ENCODE measurements at places on chromosomes 2 and 18.

DNA sequence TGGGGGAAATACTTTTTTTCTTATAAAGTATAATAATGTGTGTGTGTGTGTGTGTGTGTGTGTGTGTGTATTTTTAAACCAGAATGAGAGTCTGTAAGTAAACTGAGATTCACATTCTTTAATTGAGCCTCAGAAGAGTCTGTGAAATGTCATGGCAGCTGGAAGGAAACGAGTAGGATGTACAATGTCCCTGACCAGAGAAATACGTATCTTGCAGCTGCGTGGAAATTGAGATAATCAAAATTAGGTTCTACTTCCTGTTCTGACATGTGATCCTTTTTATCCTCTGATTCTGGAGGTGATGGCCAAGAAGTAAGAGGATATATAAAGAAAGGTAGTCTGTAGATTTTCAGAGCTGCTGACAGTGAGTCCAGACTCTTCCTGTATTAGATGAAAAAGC, 50.0 kb downstream of the SH3RF3 start:
- DNase-seq, result no peak

DNA sequence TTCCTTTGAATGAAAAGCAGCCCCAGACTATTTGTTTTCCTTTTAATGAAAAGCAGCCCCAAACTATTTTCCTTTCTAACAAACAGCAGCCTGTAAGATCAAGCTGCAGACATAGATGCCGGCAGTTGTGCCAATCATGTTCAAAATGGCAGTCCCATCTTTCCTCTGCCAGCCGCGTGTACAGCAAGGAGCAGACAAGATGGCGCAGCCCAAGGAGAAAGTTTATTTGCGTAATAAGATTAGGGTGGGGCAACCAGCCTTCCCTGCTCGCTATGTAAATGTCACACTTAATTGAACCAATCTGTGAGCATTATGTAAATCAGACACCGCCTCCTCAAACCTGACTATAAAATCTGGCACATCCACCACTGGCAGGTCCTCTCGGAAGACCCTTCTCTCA, 226.0 kb downstream of the TGIF1 start:
- no peak for DNase-seq

GRCh38 chr18:44061438-44061837, 619.2 kb upstream of the SETBP1 start:
- DNase-seq, result no peak

DNA sequence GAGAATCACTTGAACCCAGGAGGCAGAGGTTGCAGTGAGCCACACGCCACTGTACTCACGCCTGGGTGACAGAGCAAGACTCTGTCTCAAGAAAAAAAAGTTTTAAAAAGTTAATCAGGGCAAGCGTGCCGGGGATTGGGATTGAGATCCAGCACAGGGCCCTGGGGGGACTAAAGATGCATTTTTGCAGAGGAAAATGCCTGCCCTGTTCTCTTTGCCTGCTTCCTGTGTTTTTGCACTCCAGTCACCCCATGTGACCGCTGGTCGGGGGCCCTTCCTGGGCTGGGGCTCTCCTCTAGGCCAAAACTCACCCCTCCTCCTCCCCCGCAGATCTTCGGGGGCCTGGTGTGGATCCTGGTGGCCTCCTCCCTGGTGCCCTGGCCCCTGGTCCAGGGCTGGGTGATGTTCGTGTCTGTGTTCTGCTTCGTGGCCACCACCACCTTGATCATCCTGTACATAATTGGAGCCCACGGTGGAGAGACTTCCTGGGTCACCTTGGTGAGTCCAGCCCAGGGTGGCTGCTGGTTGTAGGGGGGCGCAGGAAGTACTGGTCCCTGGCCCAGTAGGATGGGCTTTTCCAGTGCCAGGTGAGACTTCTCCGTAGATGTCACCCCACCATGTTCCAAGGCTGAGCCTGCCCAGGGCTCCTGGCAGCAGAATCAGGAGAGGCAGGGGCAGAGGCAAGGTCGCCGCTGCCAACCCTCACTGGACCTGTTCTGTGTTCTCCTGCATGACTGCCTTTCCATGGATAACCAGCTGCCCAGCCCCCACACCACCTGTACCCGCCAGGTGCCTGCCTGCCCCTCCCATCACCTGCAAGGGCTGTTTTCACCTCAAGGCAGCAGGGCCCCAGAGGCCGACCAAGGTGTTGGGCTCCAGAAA, 22.4 kb downstream of the MAL start:
- no peak for DNase-seq

- DNase-seq, result peak; percentile 42
Observed at GRCh38 chr2:104872866-104873688, 19.2 kb downstream of the POU3F3 start.

DNA sequence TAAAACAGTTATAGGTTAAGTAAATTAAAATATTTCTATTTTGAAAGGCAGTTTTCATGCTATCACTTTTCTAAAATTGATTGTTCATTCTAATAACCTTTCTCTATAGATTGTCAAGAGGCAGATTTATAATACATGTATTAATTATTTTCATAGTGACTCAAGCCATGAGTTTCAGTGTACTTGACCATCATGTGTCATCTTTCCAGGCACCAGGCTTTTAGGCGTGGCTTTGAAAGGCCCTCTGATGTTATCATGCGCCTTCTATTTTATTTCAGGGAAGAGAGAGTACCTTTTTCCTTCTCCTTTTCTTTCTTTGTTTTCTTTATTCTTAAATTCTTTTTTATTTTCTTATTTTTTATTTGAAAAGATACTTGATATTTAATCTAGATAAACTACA, 128.3 kb upstream of the ETAA1 start:
- DNase-seq, result no peak

GRCh38 chr2:131010566-131010965, 82.7 kb downstream of the FAM168B start:
- DNase-seq, result no peak

GRCh38 chr2:73078457-73079411, 7.2 kb upstream of the SFXN5 start:
- DNase-seq, result no peak

DNA sequence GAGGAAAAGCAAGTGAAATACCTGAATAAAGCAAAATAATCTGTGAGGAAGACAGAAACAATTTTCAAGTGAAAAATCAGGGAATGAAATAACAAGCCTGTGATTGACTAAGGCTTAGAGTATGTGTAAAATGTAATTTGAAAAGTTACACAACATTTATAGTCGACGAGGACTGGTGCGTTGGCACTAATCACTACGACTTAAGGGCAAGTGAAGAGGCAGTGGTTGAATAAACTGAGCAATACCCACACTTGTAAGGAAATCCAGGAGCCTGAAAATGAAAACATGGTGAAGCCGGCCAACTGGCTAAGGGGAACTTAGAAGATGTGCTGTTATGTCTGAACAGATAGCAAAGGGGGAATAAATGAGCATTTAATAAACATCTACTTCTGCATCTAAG, 13.4 kb downstream of the DOK1 start:
- no peak for DNase-seq

- no peak for DNase-seq
Observed at GRCh38 chr18:51279367-51279984, 82.0 kb upstream of the MEX3C start.

- DNase-seq, result peak; percentile 28
Observed at GRCh38 chr18:25650201-25650941, 298.4 kb upstream of the ZNF521 start.

- no peak for DNase-seq
Observed at GRCh38 chr2:165898381-165898780, 55.2 kb downstream of the TTC21B start.

- no peak for DNase-seq
Observed at GRCh38 chr18:24055878-24056277, 41.3 kb downstream of the TTC39C start.

- no peak for DNase-seq
Observed at GRCh38 chr2:188952901-188953300, 21.3 kb upstream of the COL3A1 start.

DNA sequence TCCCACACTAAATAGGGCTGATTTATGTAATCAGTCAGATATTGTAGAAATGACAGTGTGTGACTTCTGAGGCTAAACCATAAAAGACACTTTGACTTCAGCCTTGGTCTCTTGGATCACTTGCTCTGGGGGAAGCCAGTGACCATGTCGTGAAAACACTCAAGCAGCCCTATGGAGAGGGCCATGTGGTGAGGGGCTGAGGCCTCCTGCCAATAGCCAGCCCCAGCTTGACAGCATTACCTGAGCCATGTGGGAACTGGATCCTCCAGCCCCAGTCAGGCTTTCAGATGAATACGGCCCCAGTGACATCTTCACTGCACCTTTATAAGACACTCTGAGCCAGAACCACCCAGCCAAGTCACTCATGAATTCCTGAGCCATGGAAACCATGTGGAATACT, 20.8 kb downstream of the TNS1 start:
- no peak for DNase-seq

GRCh38 chr18:8754995-8755960, 49.9 kb downstream of the MTCL1 start:
- DNase-seq, result no peak

DNA sequence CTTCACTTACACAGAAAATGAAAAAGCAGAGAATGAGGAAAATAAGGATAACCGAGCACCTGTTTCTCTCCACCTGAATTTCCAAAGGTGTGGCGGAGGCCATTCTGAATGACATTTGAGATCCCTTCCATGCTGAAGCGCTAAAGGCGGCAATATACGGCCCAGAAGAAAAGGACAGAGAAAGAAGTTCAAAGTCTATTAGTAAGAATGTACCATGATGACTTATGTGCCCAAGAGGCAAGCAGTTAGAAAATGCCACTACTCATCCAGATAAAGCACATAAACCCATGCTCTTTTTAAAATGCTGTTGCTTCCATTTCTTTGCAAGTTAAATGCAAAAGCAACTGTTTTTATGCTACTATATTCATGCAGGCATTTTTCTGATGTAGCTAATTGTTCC, 37.2 kb downstream of the FEZ2 start:
- DNase-seq, result no peak

DNA sequence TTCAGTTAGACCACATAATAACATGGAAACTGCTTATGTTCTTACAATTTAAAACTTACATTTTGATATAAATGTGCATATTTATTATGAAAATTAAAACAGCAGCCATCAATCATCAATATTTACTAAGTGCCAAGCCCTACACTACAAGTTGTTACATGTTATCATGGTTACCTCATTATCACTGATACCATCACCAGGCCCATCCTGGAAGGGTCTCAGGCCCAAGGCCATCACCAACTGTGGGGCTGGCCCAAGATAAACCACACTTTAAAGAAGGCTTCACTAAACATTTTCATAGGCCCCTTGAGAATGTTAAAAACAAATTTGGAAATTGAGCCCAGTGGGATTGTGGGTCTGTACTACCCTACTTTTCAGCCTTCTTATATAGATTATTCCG, 6.4 kb downstream of the ITSN2 start:
- no peak for DNase-seq

Measured in SW 1271 (cell line).